ENCODE measurements at places on chromosomes 3 and 15.

DNA sequence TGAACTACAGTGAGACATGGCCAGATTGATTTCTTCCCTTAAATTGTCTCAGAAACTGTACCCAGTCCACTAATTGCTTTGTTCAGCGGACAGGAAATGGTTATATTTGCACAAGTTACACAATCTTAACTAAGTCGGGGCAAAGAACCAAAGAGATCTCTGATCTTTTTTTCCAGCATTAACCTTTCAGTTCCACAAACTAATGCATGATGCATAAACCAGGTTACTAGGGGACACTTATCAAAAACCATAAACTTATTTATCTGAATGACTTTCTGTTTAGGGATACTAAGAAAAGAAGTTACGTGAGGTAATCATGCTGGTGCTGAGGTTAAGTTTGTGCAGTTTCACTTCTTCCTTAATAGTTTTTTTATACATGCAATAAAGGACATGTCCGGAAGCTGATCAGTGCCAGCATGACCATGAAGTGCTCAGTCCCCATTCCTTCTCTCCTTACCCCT is 22.4 kb downstream of the FNDC3B start:
- DNase-seq: no peak

DNA sequence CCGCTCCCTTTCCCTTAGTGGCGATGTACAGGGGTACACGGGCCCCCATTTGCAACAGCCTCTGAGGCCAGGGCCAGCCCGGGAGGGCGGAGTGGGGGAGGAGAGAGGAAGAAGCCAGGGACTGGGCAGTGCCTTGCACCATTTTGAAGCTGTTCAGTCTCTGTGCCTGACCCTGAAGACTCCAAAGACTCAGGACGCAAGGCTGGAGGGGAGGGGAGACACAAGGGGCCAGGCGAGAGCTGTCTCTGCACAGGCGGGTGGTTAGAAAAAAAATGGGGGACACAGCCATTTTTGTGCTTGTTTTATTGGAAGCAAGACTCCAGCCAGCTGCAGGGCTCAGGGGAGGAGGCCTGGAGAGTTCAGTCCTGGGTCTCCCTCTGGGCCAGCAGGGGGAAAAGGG is 1.6 kb downstream of the RPP25 start:
- DNase-seq: no peak

DNA sequence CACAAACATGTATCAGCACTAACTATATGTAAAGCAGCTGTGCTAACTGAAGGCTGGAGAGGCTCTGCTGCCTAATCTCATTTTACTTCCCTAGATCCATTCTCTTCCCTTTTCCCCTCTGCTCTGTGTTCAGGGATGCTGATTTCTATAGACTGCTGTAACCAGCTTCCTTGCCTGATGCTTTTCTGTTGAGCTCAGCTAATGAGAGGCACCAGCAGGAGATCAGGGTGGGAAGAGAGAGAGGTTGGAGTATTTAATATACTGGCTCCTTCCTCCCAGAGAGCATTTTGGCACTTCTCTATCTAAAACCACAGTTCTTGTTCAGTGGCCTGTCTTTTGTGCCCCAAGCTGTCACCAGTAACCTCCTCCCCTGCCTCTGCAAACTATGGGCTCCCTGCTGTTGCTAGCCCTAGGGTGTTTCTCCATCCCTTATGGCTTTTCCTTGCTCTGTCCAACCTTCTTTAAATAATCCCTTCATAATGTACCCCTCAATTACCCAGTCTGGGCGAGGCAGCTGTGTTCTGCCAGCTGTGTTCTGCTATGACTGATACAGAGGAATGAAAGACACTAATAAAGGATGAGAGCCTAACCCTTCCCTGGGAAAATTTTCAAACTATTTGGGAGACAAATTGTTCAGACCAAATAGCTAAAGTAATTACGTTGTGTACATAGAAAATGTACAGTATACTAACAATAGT is 69.5 kb downstream of the CADPS start:
- DNase-seq: no peak

DNA sequence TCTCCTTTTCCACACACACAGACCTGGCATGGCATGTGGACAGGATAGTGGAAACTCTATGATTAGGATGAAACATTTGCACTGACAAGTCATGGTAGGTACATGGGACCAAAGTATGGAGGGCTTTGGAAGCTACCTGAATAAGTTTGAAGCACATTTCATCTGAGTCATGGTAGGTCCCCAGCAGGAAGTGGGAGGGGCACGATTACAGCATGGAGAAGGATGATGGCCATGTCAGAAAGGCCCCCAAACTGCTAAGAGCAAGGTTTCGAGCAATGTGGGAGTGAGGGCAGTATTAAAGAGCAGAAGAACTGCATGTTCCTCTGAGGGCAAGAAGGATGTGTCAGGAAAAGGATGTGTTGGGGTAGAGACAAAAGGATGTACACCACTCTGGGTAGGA is 51.5 kb upstream of the CSTA start:
- no peak for DNase-seq

DNA sequence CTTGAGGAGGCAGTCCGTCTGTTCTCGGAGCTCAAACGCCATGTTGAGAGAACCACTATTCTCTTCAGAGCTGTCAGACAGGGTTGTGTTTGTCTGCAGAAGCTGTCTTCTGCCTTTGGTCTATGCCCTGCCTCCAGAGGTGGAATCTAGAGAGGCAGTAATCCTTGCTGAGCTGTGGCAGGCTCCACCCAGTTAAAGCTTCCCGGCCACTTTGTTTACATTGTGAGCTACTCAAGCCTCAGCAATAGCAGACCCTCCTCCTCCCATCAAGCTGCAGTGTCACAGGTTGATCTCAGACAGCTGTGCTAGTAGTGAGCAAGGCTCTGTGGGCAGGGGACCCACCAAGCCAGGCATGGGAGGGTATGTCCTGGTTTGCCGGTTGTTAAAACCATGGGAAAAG is 8.9 kb downstream of the OR5AC2 start:
- no peak for DNase-seq

- no peak for DNase-seq
Observed at GRCh38 chr3:50146316-50146901, 8.7 kb upstream of the SEMA3F start.

DNA sequence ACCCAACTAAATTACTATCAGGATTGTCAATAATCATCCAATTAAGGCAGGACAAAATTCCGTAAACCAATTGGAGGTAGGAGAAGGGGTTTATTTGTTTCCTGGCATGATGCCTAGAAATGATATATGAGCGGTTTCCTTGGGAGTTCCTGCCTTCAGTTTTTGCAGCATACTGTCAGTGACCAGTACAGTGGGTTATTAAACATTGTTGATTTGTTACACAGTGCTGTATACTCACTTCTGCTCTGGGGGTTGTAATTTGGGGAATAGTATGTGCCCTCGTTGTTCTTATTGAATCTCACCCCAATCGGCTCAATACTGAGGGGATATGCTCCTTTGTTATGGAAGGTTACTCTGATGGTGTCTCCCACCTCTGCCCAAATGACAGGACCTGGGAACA is 22.2 kb downstream of the CP start:
- DNase-seq: no peak

DNA sequence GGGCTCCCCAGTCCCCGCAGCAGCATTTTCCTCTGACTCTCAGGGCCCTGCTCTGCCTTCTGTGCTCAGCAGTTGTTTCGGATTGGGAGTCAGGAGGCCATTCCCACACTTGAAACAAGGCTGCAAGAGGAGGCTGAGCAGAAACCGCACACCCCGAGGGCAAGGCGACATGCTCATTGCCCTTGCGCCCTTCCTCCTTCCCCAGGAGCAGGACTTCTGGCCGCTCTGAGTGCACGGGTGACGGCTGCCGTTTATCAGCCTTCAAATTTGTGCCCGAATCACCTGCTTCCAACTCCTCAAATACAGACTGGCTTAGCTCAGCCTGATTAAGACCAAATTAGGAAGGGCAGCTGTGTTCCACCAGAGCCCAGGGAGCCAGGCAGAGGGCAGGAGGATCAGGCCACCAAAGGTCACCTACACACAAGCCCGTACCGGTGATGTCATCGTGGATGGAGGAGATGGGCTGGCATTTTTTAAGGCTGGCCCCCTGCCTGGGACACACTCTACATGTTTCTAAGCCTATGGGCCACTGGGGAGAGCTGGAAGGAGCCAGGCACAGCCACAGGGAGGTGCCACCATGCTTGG is 38.1 kb downstream of the TM2D3 start:
- no peak for DNase-seq

GRCh38 chr3:37907906-37908305 is 46.2 kb downstream of the CTDSPL start:
- DNase-seq: no peak

Measured in retinal pigment epithelial cell (primary cell).